Right renal cortex interstitium (tissue), 3 donors: ENCODE measurements at places on chromosomes 6 and 20.
A peak's percentile ranks its signal among the peaks of the same experiment; 100 is the strongest.

- no peak for DNase-seq
Measured at GRCh38 chr20:63310265-63310991, 17.4 kb downstream of the COL20A1 start.

DNA sequence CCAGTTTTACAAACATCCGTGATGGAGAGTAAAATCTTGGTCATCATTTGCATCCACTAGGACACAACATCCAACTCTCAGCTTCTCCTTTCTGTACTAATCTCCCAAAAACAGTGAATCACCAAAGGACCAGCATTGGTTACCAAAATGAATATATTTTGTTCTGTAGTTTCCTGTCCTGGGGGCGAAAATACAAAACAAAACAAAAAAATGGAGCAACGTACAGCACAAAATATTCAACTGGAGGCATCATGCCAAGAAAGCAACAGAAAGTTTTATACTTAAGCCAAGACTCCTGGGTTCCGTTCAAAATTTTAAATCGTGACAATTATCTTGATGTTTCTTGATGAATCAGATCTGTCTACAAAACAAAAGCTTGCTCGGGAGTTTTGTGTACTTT lies 126.6 kb upstream of the CCDC28A start:
- peak; percentile 5 for DNase-seq

GRCh38 chr20:17733767-17734304 lies 34.1 kb downstream of the BANF2 start:
- no peak for DNase-seq

DNA sequence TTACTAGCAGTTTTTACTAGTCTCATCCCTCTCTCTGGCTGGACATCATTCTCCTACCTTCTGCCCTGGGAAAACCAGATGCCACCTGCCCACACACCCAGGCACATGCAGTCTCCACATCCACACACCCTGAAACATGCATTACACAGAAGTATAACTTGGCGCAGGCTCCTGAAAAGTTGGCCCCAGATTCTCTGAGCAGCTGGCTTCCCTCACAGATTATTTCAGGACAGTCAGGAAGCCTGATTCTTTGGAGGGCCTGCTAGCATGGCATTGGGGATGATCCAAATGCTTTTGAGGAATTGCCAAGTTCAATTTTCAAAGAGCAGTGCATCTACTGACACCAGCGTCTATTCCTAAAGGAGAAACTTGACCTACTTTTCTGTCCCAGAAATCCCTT lies 27.8 kb upstream of the KIF16B start:
- no peak for DNase-seq

- DNase-seq: no peak
Measured at GRCh38 chr6:42278131-42278853, 60.6 kb upstream of the MRPS10 start.

GRCh38 chr6:5761370-5761769 lies 245.4 kb downstream of the NRN1 start:
- DNase-seq: no peak

GRCh38 chr20:20253744-20254330 lies 114.1 kb upstream of the INSM1 start:
- no peak for DNase-seq

- DNase-seq: peak; percentile 65
Measured at GRCh38 chr6:117449549-117450439, 24.1 kb upstream of the ROS1 start.

GRCh38 chr6:20266851-20267608 lies 54.8 kb upstream of the MBOAT1 start:
- DNase-seq: no peak

DNA sequence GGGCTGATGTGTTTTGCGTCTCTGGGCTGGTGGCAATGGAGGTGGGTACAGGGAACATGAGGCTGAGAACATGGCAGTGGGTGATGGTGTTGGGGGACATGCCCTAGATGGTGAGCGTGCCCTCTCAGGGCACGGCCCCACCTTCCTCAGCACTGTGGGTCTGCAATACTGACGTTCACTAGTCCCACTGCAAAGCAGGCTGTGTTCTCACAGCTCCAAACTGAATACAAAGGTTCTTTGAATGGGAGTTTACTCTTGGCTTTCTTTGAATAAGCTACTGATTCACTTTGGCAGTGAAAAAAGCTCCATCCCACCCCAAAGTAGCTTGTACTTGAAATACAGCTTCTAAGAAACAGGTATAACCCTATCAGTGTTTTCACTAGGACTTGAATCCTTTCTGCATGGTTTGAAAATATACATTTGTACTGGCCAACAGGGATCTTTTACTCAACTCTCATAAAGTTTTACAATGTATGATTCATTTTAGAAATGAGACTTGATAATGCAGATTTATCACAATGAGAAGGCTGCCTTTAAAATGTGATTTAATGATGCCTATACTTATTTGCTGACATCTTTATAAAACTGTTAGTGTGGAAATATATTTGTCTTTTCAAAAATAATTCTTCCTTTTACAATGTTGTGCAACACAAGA lies 400.7 kb downstream of the ZFAND3 start:
- DNase-seq: no peak

GRCh38 chr20:51374456-51374830 lies 168.1 kb downstream of the NFATC2 start:
- no peak for DNase-seq

GRCh38 chr20:54587408-54587807 lies 112.0 kb downstream of the DOK5 start:
- no peak for DNase-seq

- DNase-seq: no peak
Measured at GRCh38 chr6:112007805-112008204, 46.1 kb upstream of the CCN6 start.

- no peak for DNase-seq
Measured at GRCh38 chr20:50342638-50343102, 152.0 kb downstream of the CEBPB start.

DNA sequence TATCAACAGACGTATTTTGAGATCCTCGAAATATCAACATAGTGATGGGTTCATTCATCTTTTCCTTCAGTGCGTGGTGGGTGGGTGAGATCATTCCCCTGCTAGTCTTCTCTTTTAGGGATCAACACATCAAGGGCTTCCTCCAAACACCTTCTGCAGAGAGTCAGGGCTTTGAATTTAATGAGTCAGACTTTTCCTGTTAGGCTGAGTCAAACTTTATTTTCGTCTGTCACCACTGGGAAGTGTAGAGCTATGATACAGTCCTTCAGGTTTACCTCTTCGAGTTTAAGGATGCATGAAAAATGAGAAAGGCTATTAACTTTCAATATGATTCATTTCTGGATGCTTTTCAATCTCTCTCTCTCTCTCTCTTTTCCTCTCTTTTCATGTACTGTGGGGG lies 189.1 kb downstream of the BMP2 start:
- DNase-seq: no peak

GRCh38 chr20:38196592-38196991 lies 31.5 kb upstream of the TGM2 start:
- DNase-seq: no peak

- no peak for DNase-seq
Measured at GRCh38 chr20:13401596-13401995, 180.5 kb downstream of the ISM1 start.

- DNase-seq: no peak
Measured at GRCh38 chr6:43676962-43677606, 10.5 kb downstream of the MRPS18A start.

DNA sequence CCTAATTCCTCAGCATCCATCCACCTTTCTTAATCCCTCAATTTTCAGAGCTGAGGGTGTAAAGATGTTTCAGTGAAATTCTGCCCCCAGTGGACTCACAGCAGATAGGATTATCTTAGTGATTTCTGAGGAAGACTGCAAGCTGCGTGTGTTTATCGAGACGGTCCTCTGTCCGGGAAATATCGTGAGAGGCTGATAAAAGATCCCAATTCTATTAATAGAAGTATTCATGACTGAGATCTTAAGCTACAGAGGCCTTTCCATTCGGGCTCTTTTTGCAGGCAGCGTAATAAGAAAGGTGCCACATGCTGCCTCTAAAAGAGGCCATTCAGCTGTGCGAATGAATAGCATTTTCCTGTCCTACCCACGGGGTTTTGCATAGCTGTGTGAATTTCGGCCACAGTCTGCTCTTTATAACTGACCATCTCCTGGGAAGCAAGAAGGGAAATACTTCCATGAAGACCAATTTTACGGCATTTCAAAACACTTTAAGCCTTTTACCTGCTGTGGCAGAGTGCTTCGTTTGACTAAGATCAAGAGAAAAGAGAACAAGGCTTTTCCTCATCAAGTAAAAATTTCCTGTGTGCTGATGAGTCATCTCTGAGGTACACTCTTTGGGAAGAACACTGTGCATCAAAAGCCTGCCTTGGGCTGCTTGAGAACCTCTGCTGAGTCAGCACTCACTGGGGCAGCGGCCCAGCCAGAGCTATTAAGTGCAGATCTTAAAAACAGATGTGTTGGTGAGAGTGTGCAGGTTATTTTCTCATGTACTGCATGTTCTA lies 208.8 kb downstream of the ARHGAP18 start:
- no peak for DNase-seq
